GM19239 (cell line): ENCODE measurements at places on chromosomes 2 and 18.

DNA sequence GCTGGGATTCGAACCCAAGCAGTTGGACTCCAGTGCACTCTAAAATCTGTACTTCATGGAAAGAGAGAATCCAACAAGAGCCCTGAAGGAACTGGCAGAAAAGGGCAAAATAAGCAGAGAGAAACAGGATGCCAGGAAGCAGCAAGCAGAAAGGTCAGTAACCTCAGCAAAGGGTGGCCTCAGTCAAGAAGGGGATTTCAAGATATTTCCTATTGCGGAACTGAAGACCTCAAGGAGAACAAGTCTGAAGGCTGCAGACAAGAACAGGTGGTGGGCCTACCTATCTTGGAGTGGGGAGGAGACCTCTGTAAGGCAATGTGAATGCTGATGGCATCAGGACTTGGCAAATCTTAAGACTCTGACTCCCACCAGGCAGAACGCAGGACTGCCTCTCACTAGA, 20.1 kb upstream of the MREG start:
- DNase-seq, result no peak

- DNase-seq, result peak; percentile 0
Measured at GRCh38 chr18:69580107-69580506, 179.4 kb downstream of the DOK6 start.

DNA sequence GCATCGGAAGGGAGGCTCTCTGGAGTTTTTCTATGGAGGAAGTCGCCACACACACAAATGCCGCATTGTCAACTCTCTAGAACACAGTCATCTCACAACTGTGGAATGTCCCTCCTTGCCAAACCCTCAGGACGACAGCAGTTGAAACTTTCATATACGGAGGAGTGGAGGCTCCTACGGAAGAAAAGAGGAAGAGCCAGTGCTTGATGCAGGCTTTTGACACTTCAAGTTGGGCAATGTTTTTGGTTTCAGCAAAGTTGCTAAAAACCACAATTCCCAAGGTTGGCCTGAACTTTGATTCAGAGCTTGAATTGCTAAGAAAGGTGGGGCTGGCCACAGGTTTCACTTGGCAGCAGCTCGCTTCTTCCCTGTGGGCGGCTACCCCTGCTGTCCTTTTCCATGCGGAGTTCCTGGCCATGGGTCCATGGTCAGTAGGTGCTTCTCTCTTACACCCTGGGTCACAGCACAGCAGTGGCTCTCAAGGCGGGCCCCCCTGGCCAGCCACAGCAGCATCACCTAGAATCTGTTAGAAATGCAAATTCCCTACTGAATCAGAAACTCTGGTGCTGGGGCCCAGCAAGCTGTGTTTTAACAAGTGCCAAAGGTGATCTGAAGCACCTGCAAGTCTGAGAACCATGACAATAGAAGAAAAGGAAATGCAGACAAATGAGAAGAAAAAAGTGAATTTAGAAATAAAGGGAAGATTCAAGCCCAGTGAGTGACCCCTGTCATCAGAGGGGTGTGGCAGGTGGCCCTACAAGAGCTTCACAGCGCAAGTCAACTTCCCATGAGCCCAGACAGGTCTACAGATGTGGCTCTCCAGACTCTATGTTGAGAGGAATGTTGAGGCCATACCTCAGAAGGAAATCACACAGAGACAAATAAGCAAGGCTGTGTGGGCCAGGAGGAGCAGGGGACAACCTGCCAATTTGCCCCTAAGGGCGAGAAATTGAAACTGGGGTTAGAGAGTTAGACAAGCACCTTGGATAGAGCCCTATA, 856.4 kb downstream of the RNF144A start:
- DNase-seq, result peak; percentile 7

DNA sequence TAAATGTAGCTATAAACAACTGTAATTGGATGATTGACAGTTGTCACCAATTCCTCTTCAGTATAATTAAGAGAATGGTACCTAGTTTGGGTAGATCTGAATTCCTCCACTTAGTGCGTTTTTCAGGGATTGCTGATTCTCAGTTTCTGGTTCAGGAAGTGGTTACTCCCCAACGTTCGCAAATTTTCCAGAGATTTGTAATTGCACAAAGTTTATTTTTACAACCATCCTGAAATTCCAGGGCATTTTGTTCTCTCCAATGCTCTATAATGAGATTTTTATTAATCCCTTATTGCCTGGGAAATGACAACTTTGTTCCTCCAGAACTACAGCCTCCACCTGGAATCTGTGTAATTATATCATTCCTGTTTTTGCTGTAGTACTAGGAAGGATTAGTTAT, 710.6 kb upstream of the ZEB2 start:
- DNase-seq, result no peak

GRCh38 chr2:237438080-237438940, 24.3 kb upstream of the COL6A3 start:
- DNase-seq, result no peak

DNA sequence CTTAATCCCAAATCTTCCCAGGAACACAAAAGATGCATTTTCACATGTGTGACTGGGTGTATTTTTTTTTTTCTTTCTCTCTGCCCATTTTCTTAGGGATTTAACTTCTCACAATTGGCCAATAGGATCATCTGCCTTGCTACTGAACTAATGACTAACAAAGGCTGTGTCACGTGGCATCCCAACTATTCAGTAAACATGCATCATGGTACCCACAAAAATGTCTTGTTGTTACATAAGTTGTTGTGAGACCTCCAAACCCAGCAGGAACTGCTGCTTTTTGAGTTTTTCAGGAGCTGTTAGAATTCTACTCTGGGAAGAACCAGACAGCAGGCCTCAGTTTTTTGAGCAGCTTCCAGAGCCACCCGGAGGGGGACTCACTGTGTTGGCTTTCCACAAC, 31.9 kb downstream of the GAD1 start:
- DNase-seq, result no peak

DNA sequence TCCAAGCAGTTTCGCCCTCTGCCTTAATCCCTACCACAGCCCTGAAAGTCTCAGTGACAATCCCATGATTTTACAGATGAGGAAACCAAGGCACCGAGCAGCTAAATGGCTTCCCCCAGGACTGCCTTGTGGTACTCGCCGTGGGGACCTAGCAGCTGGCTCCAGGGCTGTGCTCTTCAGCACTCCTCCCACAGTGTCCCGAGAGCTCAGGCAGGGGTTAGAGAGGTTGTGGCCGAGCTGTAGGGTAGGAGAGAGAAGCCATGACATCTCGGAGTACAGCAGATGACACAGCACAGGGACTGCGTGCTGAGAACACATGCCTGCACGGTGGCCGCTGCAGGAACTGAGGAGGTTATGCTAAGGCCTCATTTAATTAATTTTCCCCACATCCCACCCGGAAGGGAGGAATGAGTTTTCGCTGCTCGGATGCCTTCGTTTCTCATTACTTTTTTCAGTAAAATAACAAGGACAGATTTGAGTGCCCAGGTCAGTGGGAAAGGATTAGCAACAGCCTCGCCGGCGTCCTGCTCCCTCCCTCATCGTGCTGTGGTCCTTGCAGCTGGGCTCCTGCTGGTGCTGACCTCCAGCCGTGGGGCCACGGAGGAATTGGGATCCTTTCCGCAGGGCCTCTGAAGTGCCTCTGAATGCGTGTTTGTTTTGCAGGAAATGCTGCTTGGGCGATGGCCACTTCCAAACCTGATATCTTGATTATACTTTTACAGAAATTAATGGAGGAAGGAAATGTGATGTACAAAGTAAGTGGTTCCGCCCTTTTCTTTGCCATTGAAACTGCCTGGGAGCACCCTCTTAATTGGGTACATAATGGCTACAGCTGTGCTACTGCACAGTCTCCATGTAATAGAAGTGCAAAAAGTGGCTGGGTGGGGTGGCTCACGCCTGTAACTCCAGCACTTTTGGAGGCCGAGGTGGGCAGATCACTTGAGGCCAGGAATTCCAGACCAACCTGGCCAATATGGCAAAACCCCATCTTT, 61.2 kb downstream of the WDSUB1 start:
- no peak for DNase-seq

DNA sequence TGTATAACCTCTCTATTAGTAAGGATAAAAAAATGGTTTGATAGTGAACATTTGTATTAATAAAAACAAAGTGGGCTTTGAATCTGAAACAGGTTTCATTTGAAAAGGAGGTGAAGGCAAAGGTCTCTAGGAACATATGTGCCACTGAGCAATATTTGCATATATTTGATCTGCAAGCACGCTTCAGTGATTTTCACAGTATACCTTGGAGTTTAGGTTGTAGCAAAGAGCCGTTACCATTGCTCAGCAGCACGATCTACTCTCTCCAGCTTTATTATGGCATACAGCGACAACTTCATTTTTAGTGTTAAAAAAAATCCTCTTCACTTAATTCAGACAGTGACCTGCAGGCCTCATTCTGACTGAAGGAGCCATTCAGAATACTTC, 75.8 kb upstream of the ZEB2 start:
- DNase-seq, result no peak

DNA sequence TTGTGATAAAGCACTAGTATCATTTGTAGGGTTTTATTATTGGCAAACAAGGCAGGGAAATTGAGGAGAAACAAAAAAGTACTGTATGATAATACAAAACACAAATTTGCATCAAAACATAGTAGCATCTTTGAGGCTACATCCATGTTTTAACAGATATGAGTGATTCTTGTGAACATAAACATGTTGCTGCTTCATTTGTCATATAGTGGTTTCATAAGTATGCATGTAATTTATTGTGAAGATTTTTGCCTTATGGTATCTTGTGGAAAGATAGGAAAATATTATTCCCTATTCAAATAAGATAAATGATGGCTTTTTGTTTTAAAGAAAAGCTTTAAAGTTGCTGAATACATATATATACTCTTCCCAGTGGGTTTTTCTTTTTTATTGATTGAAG, 60.3 kb downstream of the VRK2 start:
- DNase-seq, result no peak

DNA sequence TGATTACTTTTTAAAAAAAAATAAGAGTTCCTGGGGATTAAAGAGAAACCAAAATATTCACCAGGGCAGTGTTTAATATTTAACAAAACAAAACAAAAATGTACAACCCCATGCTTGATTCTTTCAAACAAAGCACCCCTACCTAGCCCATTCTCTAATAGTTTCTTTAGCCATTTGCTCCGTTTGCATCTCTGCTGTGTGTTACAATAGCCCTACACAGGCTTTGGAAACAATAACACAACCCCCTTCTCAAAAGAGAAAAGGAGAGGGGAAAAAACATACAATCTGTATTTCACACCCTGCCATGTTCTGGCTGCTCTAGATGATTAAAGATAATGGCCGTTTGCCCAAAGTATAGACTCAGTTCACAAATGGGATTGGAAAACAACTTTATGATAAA, 302.9 kb downstream of the CPS1 start:
- no peak for DNase-seq

DNA sequence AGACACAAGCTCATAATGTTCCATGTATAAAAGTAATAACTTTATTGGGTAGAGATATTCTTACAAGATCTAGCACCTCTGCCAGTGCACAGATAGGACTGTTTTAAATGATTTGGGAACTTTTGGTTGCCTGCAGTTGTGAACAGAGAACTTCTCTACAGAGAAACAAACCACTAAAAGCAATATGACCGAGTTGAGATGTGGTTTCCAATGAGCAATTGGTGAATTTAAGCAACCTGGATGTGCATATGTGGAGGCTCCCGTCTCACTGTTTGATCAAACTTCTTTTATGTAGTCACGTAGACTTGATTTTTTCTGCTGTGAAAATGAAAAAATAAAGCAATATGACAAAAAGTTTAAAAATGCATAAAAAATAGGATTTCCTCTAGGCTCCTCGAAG, 7.8 kb downstream of the SOX11 start:
- no peak for DNase-seq

DNA sequence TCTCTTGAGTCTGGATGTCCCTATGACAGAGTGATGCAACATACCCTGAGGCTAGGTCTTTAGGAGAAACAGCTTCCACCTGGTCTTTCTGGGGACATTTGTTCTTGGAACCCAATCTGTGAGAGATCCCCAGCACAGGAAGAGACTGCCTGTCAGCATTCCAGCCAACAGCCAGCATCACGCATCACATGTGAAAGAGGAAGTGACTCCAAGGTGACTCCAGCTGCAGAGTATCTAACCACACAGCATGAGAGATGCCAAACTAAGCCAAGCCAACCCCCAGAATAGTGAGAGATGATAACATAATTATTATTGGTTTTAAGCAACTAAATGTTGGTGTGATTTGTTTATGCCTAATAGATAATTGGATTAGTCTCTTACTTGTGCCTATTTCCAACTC, 35.7 kb downstream of the C18orf63 start:
- DNase-seq, result no peak

DNA sequence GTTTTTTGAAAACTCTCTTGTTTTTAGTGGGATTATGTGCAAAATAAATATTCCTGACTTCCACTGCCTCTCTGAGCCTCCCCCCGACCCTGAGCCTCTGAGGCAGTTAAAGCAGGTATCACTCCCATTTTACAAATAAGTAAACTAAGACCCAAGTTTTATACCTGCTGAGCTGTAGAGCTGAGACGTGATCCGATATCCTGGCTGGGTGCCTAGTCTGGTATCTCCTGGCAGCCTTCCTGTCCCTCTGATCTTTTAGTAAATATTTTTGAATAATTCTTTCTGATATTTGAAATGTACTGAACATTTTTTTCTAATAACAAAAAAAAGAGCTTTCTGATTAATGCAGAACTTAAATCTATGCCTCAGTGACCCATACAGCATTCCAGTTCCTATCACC, 108.3 kb upstream of the NOSTRIN start:
- DNase-seq, result no peak

- DNase-seq, result no peak
Measured at GRCh38 chr2:123840574-123840973, 184.5 kb upstream of the CNTNAP5 start.

GRCh38 chr2:17798338-17798737, 17.9 kb upstream of the MSGN1 start:
- no peak for DNase-seq

DNA sequence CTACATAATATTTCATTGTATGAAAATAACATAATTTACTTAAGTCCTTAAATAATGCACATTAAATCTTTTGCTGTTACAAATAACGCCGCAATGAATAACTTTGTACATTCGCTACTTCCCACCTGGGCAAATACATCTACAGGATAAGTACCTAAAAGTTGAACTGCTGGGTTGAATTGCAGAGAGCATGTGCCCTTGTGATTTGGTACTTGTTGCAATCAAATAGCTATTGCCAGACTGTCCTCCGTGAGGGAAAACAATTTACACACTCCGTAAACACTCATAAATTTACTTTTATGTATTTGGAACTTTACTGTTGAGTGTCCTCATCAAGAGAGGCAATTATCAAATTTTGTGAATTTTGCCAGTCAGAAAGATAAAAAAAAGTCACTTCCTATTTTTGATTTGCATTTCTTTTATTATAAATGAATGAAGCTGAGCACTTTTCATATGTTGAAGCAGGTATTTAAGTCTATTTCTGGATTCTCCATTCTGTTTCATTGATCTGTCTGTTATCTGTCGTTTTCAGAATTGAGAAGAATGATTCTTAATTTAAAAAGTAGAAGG, 140.8 kb upstream of the SERTAD2 start:
- DNase-seq, result no peak

GRCh38 chr18:55470826-55471225, 117.2 kb downstream of the TCF4 start:
- no peak for DNase-seq

GRCh38 chr2:25420820-25421237, 79.1 kb upstream of the DNMT3A start:
- no peak for DNase-seq

- no peak for DNase-seq
Measured at GRCh38 chr2:128690869-128691268, 372.2 kb upstream of the HS6ST1 start.

- DNase-seq, result no peak
Measured at GRCh38 chr18:29586210-29586609, 1409.3 kb upstream of the CDH2 start.
